ENCODE measurements at places on chromosomes 16 and 17. TPM values are rescaled to one million over a fixed set of nuclear protein-coding genes. Genes with fewer than 3 reads are reported as not detected.

GRCh38 chr17:43907998-43908721 lies 824 bp upstream of the MPP2 start:
- DNase-seq: no peak

The PTX4 gene
- not detected for total RNA-seq

DNA sequence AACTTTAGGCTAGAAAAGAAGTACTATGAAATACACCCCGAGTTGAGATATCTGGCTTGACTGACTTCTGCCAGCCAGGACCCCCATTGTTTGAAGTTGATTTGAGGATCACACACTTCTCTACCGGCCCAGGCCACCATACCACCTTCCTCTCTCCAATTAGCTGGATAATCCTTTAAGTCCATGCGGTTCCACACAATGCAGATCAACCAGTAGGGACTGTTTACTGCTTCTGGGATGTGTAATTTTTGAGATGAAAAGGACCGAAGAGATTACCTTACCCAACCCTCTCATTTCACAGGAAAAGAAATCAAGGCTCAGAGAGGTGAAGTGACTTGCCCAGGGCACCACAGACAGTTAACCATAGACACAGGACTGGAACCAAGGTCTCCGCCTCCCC lies 20.5 kb downstream of the ERN1 start:
- no peak for DNase-seq

GRCh38 chr16:2701272-2701671 lies 18.8 kb downstream of the PRSS27 start:
- no peak for DNase-seq

The EME1 gene
- 2.7 TPM for total RNA-seq

The KRT222 gene
- total RNA-seq: not detected

GRCh38 chr16:12184419-12184917 lies 207.9 kb downstream of the SNX29 start:
- DNase-seq: peak; percentile 66

The SLC25A19 gene
- 6.0 TPM for total RNA-seq

- DNase-seq: no peak
These were observed 2.4 kb downstream of the C1QL1 start for GRCh38 chr17:44965481-44966234.

- DNase-seq: no peak
These were observed 296.5 kb downstream of the SLC39A11 start for GRCh38 chr17:72795941-72796340.

DNA sequence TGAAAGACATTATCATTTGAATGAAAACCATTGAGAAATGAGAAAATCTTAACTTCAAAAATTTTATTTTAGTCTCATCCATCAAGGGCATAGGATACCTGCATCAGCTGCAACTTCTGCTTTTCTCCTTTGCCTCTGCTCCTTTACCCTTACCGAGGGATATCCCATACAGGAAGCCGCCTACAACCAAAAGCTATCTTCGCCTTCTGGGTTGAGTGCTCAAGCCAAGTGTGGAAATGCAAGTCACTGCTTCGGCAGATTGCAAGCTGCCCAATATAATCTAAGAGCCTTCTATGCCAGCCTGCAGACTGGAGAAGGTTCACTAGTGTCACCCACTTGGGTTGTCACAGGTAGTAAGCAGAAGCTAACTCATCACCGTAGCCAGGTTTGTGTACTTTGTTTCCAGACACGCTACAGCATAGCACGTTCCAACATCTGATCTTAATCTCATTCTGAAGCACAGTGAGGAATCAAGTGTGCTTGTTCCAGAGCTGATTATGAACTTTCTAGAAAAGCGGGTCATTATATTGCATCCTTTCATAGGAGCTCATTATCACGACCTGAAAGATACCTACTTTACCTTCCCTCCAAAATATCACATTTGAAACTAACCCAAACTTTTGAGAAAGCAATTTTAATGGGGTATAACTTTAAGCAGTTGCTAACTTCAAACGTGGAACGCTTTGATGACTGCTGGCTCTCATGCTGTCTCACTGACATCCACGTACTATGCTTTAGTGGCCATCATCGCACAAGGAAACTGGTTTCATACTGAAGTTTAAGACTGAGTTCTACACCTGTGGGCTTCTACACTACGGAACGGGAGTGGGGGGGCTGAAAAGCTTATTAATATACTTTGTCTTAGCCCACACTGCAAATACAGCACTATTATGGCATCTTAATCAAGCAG lies 8.0 kb upstream of the UNK start:
- DNase-seq: no peak

DNA sequence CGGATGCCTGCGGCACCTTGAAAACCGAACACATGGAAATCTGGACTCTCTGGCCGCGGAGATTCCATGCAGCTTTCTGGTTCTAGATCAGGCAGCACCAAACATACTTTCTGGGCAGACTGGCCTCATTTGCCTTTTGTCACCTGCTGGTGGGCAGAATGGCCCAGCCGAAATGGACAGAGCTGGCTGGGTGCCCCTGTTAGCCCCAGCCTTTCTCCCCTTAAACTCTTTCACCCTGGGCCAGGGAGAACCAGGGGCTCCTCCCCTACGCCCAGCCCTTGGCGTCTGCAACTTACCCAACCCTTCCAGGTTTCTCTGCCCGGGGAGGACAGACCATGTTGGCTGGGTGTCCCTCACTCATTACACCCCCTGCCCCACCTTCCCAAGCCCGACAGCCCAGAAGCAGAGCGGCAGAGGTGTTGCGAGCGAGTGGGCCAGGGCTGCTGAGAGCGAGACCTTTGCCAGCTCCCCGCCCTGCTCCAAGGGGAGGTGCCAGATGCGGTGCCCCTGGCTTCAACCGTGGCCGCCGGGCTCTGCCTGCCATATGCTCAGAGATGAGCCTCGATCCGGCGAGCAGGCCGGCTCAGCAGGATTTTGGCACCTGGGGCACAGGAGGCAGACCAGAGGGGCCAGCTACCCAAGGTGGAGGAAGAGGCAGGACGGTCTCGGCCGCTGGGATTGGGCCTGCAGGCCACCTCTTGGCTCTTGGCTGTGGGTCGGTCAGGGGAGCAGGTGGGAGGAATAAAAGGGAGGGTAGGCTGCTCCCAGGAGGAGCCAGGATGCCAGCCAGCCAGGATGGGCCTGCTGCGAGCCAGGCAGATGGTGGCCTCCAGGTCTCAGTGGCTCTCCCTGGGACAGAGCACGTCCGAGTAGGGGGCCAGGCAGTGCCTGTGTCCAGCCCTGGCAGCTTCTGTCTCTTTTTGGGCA lies 191.3 kb downstream of the NTN1 start:
- no peak for DNase-seq

The PRR35 gene
- total RNA-seq: not detected

DNA sequence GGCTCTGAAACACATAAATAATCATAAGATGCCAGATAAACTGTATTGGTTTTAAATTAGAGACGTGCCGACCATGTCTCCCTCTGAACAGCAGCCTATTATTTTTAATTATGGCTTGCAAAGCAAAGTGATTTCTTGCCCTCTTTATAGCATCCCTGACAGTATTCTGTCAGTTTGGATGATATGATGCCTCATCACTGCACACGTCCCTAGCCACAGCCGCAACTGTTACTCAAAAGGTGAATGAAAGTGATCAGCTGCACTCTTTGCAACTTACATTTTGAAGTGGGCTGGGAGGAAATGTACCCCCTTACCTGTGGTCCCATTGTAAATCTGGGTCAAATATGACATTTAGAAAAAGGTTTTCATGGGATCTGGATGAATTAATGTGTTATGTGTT lies 389.9 kb downstream of the MAF start:
- DNase-seq: no peak

GRCh38 chr17:74682028-74682427 lies 30.7 kb downstream of the CD300LF start:
- no peak for DNase-seq

The FBXW10B gene
- total RNA-seq: 0.84 TPM

- no peak for DNase-seq
These were observed 36.7 kb downstream of the TNFRSF13B start for GRCh38 chr17:16935241-16935663.

- DNase-seq: no peak
These were observed 11.5 kb upstream of the ATP6V0C start for GRCh38 chr16:2501946-2502895.

DNA sequence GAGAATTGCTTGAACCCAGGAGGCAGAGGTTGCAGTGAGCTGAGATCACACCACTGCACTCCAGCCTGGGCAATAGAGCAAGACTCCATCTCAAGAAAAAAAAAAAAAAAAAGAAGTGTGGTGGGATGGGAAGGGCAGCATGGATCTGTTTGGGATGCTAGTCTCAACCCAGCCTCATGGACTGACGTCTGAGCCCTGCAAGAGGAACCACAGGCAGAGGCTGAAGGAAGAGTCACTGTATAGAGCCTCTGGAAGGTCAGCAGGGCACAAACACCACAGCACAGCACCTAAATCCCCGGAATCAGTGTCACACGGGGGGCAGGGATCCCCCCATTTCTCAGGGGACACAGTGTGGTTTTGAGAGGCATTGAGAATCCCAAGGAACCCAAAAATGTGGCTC lies 10.9 kb upstream of the CXCL16 start:
- DNase-seq: no peak

GRCh38 chr16:74735162-74735452 lies 34.4 kb upstream of the MLKL start:
- no peak for DNase-seq

The SCNN1B gene
- not detected for total RNA-seq

The SPATA32 gene
- total RNA-seq: not detected

GRCh38 chr16:56190677-56191155 lies 573 bp upstream of the GNAO1 start:
- no peak for DNase-seq

The SLC39A11 gene
- total RNA-seq: 13.0 TPM

The TRPV3 gene
- total RNA-seq: 2.9 TPM

The KRTAP4-3 gene
- total RNA-seq: not detected

DNA sequence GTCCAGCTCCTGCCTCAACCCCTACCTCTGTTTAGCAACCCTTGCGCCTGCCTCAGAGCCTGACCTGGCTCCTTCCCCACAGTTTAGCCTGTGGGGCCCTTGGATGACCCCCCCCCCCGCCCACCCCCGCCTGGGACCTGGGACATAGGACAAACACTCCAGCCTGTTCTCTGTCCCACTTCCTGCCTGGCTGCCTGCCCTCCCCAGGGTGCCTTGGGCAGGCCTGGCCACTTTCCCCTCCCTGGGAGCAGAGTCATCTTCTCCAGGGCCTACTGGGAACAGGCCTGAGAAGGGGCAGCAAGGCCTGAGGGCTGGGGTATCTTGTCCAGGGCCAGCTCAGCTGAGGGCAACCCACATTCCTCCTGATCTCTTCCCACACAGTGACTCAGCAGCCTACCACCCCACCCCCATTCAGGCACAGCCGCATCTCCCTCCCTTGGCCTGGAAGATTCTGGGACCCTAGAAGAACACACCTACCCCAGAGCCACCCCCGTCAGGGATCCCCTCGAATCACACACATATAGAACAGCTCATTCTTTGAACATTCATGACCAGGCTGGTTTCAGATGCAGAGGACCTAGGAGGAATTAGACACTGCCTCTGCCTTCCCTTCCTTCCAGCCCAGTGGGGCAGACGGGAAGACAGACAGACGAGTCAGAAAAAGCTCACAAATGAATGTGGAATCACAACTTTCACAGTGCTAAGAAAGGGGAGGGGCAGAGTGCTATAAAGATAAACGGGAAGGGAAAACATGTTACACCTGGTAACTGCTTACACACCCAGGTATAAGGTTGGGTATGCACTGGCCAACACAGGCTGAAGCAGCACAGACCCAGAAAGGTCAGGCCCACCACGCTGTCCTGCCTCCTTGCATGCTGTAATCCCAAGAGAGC lies 6.0 kb downstream of the FHOD1 start:
- DNase-seq: peak; percentile 70

- DNase-seq: no peak
These were observed 282.6 kb downstream of the IRF8 start for GRCh38 chr16:86181526-86181925.

DNA sequence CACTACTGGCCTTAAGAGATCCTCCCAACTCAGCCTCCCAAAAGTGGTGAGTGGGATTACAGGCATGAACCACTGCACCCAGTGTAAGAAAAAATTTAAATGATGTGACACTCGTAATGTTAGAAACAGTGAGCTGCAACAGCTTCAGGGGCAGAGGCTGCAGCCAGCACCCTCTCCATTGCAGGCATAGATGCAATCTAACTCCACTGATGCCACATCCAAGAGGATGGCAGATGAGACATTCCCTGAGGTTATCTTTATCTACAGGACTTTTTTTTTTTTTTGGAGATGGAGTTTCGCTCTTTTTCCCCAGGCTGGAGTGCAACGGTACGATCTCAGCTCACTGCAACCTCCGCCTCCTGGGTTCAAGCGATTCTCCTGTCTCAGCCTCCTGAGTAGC lies 19.9 kb downstream of the ZCCHC14 start:
- no peak for DNase-seq

GRCh38 chr17:77675411-77675810 lies 283.1 kb upstream of the TNRC6C start:
- DNase-seq: no peak

The DHX58 gene
- total RNA-seq: 14.7 TPM

The NSF gene
- 17.8 TPM for total RNA-seq

DNA sequence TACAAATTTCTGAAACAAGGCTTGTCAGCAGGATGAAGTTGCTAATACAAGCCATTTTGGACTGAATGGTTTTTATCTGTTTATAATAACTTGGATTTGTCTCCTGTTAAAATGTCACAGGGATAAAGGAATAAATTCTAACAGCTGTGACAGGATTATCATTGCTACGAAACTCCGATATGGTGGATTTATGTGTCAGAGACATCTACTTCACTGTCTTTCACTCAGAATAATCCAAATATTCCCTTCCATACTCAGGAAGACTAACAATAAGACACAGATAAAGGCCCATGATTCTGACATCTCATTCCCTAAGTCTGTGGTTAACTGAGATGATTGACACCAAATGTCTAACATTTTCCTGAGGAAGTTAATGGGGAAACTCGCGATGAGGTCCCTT lies 529.8 kb upstream of the GOT2 start:
- DNase-seq: no peak

The SENP3 gene
- 109 TPM for total RNA-seq

GRCh38 chr17:48241131-48241591 lies 133.6 kb downstream of the SNX11 start:
- no peak for DNase-seq

- DNase-seq: no peak
These were observed 6.1 kb upstream of the ANKFY1 start for GRCh38 chr17:4269915-4270314.

DNA sequence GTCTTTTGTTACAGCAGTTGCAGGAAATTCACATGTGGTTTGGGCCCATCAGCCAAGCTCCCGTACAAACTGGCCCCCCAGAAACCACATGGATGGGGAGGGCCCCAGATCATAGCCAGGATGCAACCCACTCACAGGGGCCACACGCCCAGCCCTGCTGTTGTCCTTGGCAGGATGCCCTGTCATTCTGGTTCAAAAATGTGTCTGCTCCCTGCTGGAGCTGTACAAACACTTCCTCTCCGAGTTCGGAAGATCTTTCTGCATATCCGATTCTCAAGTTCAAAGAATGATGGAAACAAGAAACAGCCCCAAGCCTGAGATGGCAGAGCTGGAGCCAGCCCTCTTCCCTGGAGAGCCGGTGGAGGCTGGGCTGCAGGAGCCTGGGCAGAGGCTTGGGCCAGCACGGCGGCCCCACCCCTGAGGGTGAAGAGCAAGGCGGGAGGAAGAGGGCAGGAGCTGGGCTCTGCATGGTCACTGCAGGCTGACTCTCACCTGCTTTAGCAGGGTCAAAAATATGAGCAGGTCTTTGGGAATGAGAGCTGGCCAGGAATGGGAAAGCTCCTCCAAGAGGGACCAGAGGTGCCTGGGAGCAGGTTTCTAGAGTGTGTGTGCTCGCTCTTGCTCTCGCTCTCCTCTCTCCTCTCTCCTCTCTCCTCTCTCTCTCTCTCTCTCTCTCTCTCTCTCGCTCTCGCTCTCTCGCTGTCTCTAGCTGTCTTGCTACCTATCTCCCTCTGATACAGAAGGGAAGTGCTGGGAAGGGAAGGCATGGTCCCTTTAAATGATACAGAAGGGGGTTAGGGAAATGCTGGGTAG lies 34.7 kb upstream of the ENPP7 start:
- DNase-seq: no peak

Measured in kidney epithelial cell (primary cell).